Psoas muscle (tissue), 8 donors: ENCODE measurements at places on chromosomes 4 and X. TPM values are rescaled to one million over a fixed set of nuclear protein-coding genes. Genes with fewer than 3 reads are reported as not detected.
A peak's percentile ranks its signal among the peaks of the same experiment; 100 is the strongest.

Gene ENOX2
- 10.5 TPM for total RNA-seq

Gene HPSE
- total RNA-seq = 0.46 TPM

Gene PPP4R3C
- total RNA-seq = not detected

DNA sequence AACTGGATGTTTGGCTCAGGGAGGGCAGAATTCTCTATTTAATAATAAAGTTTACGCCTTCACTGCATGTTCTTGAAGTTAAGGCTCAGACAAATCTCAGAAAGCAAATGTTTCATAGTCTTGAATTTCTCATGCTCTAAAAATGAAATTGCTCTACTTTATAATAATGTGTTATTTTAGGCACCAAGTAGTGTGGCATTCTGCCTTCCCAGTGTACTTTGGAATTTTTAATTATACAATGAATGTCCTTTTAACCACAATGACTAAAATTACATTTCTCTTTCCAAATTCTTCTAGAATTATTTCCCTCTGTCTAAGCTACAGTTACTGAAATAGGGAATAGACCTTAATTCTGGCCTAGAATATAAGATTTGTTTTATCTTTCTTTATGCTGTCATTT is 97.9 kb upstream of the PDE5A start:
- H3K36me3 ChIP-seq = no peaks in the 10 kb centered on the region
- no peak for DNase-seq
- peaks cover 32% of the 10 kb centered on the region for H3K4me1 ChIP-seq
- no peak overlapping the region for H3K4me3 ChIP-seq
- peak overlapping the region; percentile 47 for H3K27ac ChIP-seq

- peaks cover 4% of the 10 kb centered on the region for H3K4me1 ChIP-seq
- H3K4me3 ChIP-seq = peak within 1 kb of the TSS; percentile 65
- H3K27ac ChIP-seq = peak within 1 kb of the TSS; percentile 57
- H3K27me3 ChIP-seq = peaks cover 4% of the 10 kb centered on the region
Observed at GRCh38 chr4:137531986-137532868, at the start of gene PCDH18. TSS of gene PCDH18 (minus strand) at chr4:137532494. CDS start at chr4:137532088, 406 bp downstream.

DNA sequence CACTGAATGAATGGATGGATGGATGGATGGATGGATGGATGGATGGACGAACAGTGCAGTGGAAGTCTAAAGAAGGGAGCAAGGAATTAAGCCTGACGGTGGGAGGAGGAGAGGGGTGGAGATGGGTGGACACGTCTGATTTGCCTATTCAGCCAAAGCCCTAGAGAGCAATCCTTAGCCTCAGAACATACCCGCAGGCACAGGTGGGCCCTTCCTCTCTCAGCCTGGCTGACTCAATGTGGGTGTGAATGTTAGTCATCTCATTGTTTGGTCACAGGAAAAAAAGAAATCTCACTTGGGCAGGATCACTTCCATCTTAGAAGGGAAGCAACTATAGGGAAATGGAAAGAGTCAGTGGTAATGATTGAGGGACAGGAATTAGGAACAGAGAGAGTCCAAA is 165.9 kb downstream of the PJA1 start:
- peaks cover 5% of the 10 kb centered on the region for H3K4me1 ChIP-seq
- H3K36me3 ChIP-seq = no peaks in the 10 kb centered on the region
- H3K27me3 ChIP-seq = no peaks in the 10 kb centered on the region
- no peak for DNase-seq

Gene PRSS12
- 0.13 TPM for total RNA-seq

Gene MRPS18C
- total RNA-seq = 38.2 TPM

- peaks cover 10% of the 10 kb centered on the region for H3K27me3 ChIP-seq
- DNase-seq = no peak
- no peaks in the 10 kb centered on the region for H3K36me3 ChIP-seq
- no peaks in the 10 kb centered on the region for H3K4me1 ChIP-seq
- H3K4me3 ChIP-seq = no peak overlapping the region
Observed at GRCh38 chrX:46624090-46624786, 50.7 kb downstream of the CHST7 start.

DNA sequence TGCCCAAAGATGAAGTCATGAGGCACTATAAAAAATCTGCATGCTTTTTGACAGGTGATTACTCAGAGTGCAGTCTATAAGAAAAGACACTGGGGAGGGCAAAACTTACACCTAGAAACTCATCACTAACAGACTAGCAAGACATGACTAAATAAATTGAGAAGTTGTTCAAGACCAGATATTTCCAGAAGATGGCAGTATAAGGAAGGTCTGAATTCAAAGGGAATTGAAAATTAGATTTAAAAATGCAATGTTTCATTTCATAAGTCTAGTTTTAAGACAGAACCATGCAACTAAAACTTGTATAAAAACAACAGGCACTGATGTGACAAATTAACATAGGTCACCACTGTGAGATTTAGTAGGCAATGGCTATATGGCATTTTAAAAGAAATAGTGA is 232.5 kb upstream of the POF1B start:
- no peak overlapping the region for H3K27ac ChIP-seq
- no peaks in the 10 kb centered on the region for H3K36me3 ChIP-seq
- no peak overlapping the region for H3K4me3 ChIP-seq
- H3K27me3 ChIP-seq = no peaks in the 10 kb centered on the region

Gene UNC5C
- 0.44 TPM for total RNA-seq

- H3K27ac ChIP-seq = no peak overlapping the region
- DNase-seq = peak; percentile 30
- H3K27me3 ChIP-seq = no peaks in the 10 kb centered on the region
Observed at GRCh38 chr4:3865986-3866812, 100.0 kb downstream of the ADRA2C start.

DNA sequence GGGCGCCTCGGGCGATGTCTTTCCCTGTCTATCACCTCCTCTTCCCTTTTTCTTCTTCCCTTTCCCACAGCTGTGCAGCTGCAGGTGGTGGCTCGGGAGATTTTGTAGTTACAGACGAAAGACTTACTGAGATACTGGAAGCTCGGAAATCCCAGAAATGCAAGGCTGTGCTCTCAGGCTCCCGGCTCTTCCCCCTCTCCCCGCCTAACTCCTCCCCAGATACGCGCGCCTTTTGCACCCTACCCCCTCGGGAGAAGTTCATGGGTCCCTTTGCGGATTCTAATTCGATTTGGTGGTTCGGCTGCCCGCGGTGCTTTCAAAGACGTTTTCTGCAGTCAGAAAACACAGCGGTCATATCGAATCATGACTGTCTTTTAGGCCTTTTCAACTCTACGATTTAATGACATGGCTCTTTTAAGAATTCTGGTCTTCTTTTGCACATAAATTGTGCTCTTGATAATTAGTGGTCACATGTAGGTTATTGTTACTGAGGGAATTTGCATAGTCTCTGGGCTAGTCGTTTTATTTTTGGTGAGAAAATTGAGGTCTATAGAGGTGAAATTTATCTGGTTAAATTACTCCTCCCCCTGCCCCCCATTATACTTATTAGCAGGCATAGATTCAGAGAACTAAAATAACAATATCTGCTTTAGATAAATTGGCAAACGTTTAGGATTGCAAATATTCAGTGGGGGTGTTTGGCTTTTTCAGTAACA is 1.6 kb downstream of the SEPTIN11 start:
- no peak for DNase-seq
- H3K36me3 ChIP-seq = no peaks in the 10 kb centered on the region
- H3K4me1 ChIP-seq = peaks cover 19% of the 10 kb centered on the region
- H3K27me3 ChIP-seq = no peaks in the 10 kb centered on the region
- peak overlapping the region; percentile 97 for H3K27ac ChIP-seq

DNA sequence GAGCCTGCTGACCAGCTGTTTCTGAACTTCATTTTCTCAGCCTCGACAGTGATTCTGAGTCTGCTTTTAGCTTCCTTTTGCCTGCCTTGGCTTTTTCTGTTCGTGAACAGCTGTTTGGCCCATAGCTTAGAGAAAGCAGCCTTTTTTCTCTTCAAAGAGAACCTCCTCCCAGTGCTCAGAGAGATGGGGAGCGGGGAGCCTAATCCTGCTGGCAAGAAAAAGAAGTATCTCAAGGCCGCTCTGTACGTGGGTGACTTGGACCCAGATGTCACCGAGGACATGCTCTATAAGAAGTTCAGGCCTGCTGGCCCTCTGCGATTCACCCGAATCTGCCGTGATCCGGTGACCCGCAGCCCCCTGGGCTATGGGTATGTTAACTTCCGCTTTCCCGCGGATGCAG is 756 bp downstream of the PABPC5 start:
- H3K4me1 ChIP-seq = no peaks in the 10 kb centered on the region
- H3K36me3 ChIP-seq = no peaks in the 10 kb centered on the region
- no peaks in the 10 kb centered on the region for H3K27me3 ChIP-seq
- no peak for DNase-seq

Gene RNF150
- total RNA-seq = 4.0 TPM

Gene UGT2B11
- not detected for total RNA-seq

GRCh38 chrX:2402361-2402690 is 98.5 kb downstream of the DHRSX start:
- H3K4me1 ChIP-seq = peaks cover 7% of the 10 kb centered on the region
- no peaks in the 10 kb centered on the region for H3K27me3 ChIP-seq
- peak overlapping the region; percentile 78 for H3K27ac ChIP-seq

Gene XKRX
- total RNA-seq = 0.08 TPM

Gene SOD3
- total RNA-seq = 3.8 TPM

Gene ARHGEF38
- total RNA-seq = not detected

- no peak overlapping the region for H3K4me3 ChIP-seq
- H3K27ac ChIP-seq = no peak overlapping the region
- H3K4me1 ChIP-seq = no peaks in the 10 kb centered on the region
- DNase-seq = no peak
- H3K36me3 ChIP-seq = no peaks in the 10 kb centered on the region
Observed at GRCh38 chr4:8699479-8700145, 107.0 kb downstream of the CPZ start.

Gene MAGEA1
- total RNA-seq = not detected

- no peak overlapping the region for H3K4me3 ChIP-seq
- no peaks in the 10 kb centered on the region for H3K4me1 ChIP-seq
- H3K36me3 ChIP-seq = no peaks in the 10 kb centered on the region
- DNase-seq = no peak
Observed at GRCh38 chr4:153318696-153319320, 25.7 kb upstream of the MND1 start.

Gene SSX2B
- not detected for total RNA-seq

Gene ZFP42
- not detected for total RNA-seq

DNA sequence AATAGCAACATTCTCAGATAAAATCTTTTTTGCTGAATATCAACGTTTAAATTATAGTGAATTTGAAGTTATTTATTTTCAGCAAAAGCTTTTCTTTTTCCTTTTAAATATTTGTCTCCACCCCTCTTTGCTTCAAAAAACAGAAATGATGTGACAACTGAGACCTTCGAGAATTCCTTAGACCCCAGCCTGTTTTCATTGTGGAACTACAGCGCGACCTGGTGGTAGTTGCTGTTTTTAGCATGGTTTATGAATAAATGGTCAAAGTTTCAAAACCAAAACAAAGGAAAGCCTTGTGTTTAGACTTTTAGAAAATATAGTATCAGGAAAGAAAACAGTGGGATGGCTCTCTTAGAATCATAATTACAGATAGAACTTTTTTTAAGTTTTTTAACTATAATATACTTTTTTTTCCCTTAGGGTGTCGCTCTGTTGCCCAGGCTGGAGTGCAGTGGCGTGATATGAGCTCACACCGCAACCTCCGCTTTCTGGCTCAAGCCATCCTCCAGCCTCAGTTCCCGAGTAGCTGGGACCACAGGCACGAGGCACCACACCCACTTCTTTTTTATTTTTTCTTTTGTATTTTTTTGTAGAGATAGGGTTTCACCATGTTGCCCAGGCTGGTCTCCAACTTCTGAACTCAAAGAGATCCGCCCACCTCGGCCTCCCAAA is 26.8 kb upstream of the TMEM184C start:
- H3K27ac ChIP-seq = no peak overlapping the region
- H3K27me3 ChIP-seq = no peaks in the 10 kb centered on the region
- H3K4me3 ChIP-seq = no peak overlapping the region
- no peaks in the 10 kb centered on the region for H3K36me3 ChIP-seq
- no peaks in the 10 kb centered on the region for H3K4me1 ChIP-seq

DNA sequence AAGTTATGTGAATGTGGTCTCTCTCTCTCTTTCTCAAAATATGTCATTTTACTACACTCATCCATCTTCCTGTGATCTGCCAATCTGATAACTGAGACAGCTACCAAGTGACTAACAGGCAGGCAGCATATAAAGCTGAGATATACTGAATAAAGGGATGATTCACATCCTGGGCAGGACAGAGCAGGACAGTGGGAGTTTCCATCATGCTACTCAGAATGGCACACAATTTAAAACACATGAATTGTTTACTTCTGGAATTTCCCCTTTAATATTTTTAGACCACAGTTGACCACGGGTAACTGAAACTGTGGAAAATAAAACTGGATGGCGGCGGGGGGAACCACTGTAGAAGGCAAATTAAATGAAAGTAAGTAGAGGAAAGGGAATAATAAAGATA is 58.6 kb upstream of the DCTD start:
- H3K27me3 ChIP-seq = no peaks in the 10 kb centered on the region
- no peak overlapping the region for H3K27ac ChIP-seq
- no peak for DNase-seq
- no peaks in the 10 kb centered on the region for H3K36me3 ChIP-seq

DNA sequence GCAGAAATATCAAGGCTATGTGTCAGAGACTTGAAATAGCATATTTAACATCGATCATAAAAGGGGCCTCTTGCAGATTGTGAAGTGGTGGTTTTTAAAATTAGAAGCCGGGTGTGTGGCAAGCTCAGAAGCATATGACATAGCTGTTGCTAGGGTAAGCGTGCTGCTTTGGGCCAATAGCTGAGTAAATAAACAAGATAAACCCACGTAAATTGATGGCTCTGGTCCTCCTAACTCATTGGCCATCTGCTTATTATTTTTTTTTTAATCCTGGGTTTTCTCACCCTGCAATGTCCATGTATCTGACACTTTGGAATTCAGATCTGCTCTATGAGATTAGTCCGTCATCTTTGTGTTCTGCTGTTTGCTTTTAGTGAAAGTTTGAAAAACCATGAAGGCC is 32.6 kb upstream of the STOX2 start:
- H3K4me3 ChIP-seq = no peak overlapping the region
- no peak for DNase-seq
- no peaks in the 10 kb centered on the region for H3K36me3 ChIP-seq
- H3K27ac ChIP-seq = no peak overlapping the region
- no peaks in the 10 kb centered on the region for H3K27me3 ChIP-seq

- no peaks in the 10 kb centered on the region for H3K4me1 ChIP-seq
- DNase-seq = no peak
- no peaks in the 10 kb centered on the region for H3K27me3 ChIP-seq
- H3K4me3 ChIP-seq = no peak overlapping the region
- H3K36me3 ChIP-seq = no peaks in the 10 kb centered on the region
Observed at GRCh38 chr4:61041527-61041926, 158.6 kb upstream of the ADGRL3 start.

Gene NXF2
- not detected for total RNA-seq

DNA sequence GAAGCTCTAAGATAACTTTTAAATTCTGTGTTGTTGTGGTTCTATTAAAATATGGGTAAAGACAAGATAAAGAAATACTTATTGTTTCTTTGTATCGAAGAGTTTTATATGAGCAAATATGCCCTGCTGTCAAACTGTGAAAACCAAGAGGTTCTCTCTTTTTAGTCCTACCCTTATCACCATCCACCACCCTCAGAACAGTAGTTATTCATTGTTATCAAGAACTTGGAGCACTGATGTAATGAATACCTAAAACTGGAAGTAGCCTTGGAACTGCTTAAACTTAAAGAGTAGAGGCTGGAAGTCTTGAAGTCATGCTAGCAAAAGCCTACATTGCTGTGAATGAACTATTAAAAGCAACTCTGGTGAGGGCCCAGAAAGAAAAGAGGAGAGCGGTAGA is 9.2 kb downstream of the PIR start:
- no peak overlapping the region for H3K4me3 ChIP-seq
- H3K4me1 ChIP-seq = peaks cover 4% of the 10 kb centered on the region
- H3K27ac ChIP-seq = no peak overlapping the region
- DNase-seq = no peak
- H3K36me3 ChIP-seq = peaks cover 53% of the 10 kb centered on the region
- peaks cover 8% of the 10 kb centered on the region for H3K27me3 ChIP-seq
